Stimulated activated CD8-positive, alpha-beta memory T cell treated with anti-CD3 and anti-CD28 coated beads, Interleukin-2, amount 100 ng/mL, for 1 hour (primary cell): ENCODE measurements at places on chromosomes 2 and 18.

GRCh38 chr2:201806442-201807170 lies at the start of gene CDK15:
Gene CDK15, plus strand, starts transcription at chr2:201806537. Its CDS starts 128 bp downstream, at chr2:201806665.
- DNase-seq, result no peak

- no peak for DNase-seq
Observed at GRCh38 chr2:100771125-100771524, 48.8 kb upstream of the NPAS2 start.

- no peak for DNase-seq
Observed at GRCh38 chr18:62578980-62579511, 56.2 kb downstream of the ZCCHC2 start.

DNA sequence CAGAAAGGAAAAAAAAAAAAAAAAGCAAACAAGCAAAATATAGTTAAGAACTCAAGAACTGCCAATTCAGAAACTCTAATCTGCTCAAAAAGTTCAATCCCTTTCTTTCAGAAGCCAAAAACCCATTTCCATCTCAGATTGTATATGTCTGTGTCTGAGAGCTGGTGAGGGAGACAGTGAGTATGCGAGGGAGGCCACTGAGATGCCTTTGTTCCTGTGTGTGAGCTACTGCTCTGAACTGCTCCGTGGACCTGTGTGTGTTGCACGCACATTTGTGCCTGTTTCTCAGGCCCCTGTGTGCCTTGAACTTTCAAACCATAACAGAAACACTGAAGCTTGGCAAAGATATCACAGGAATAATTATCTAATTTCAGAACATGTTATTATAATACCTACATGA lies 2.5 kb upstream of the PKDCC start:
- no peak for DNase-seq

- no peak for DNase-seq
Observed at GRCh38 chr2:98376301-98376910, 30.1 kb downstream of the CNGA3 start.

- no peak for DNase-seq
Observed at GRCh38 chr2:145623136-145623535, 1103.2 kb upstream of the ZEB2 start.

DNA sequence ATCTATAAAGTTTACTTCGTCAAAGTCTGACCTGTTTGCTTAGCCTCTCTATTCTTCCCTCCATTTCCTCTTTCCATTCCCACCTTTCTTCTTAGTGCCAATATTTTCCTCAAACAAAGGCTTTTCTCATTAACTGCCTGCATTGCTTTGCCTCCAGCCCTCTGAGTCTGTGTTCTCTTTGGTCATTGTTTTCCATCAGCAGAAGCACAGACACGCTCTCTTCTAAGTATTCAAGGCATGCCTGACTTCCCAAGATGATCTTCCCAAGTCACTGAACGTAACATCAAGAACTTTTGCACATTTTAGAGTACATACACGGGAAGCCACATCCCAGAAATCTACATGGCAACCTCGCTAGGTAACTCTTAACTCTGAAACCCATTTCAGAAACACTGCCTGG lies 32.6 kb upstream of the ANXA4 start:
- DNase-seq, result no peak

DNA sequence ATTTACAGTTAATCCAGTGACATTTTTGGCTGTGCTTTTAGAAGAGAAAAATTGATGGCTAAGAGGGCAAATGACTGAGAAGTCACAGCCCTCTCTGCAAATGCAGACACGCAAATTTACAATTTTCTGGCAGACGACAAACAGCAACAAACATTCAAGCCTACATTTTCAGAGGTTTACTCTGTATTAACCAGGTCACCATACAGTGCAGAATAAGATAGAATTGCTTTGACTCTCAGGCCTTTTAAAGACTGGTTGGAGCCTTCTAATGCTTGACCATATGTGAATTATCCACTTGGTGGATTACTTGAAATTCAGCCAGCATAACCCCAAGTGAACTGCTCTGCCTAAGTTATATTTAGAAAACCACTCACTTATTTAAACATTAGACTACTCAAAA lies 280.9 kb upstream of the STON1 start:
- no peak for DNase-seq

DNA sequence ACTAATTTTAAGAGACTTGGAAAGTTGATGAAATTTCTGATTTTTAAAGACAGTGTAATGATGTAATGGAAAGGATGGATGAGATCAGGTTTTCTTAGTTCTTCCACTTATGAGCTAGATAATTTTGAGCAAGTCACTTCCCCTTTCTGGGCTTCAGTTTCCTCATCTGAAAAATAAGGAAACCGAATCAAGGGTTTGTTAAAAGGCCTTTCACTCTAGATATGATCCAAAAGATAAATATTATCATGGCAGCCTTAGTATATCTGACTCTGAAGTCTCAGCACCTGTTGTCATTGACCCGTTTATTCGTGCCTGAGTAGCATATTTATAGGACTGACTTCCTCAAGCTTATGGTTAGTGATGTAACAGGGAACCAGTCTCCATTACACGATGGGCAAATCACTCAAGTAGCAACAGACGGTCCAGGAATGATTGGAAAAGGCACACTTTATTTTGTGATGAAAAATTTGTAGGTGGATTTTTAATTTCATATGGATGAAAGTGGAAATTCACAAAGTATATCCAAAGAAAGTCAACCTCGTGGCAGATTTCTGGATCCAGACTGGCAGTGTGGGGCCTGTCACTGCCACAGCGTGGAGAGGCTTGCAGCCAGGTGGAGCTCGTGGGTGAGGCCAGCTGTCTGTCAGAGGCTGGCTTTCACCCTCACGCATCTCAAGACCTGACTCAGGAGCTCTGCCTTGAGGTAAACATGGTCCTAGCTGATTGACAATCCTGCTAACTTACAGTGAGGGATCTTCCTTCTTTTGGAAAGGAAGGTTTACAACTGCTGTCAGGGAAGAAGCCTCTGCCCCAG lies 137.9 kb upstream of the CXCR4 start:
- DNase-seq, result no peak

- no peak for DNase-seq
Observed at GRCh38 chr18:79746730-79747129, 51.0 kb upstream of the KCNG2 start.

GRCh38 chr2:12222554-12222953 lies 476.1 kb downstream of the LPIN1 start:
- no peak for DNase-seq

DNA sequence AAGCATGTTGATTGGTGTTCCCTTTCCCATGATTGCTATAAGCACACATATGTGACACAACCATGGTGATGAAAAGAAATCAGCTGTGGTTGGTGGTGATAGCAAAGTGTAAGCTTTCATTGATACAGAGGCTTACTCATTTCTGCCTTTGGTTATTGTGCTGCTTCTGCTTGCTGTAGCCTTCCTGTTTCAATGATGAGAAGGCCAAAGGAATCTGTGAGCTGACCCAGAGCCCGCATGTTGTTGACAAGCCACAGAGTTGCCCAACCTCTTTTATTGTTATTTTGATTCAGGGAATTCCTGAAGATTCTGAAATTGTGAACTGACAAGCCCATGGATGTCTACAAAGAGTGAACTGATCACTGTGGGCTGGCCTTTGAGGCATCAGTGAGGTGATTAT lies 164.4 kb downstream of the TMEFF2 start:
- DNase-seq, result no peak

DNA sequence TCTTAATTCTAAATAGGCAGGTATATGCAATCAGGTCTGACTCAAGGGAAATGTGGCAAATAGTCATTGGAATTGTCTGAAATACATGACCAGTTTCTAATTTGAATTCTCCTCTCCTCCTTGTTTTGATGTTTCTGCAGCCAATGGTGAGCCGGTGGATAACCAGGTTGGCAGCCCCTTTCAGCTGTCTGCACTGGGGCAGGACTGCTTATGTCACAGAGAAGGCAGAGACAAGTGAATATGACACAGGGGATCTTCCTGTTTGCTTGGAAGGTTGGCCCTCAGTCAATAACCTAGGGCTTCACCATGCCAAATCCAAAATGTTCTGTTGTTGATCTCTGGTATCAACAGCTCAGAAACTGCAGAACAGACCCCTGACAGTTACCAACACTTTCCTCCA lies 12.1 kb downstream of the MYT1L start:
- DNase-seq, result no peak

GRCh38 chr18:35862119-35862640 lies 110.3 kb upstream of the RMP24 start:
- no peak for DNase-seq

DNA sequence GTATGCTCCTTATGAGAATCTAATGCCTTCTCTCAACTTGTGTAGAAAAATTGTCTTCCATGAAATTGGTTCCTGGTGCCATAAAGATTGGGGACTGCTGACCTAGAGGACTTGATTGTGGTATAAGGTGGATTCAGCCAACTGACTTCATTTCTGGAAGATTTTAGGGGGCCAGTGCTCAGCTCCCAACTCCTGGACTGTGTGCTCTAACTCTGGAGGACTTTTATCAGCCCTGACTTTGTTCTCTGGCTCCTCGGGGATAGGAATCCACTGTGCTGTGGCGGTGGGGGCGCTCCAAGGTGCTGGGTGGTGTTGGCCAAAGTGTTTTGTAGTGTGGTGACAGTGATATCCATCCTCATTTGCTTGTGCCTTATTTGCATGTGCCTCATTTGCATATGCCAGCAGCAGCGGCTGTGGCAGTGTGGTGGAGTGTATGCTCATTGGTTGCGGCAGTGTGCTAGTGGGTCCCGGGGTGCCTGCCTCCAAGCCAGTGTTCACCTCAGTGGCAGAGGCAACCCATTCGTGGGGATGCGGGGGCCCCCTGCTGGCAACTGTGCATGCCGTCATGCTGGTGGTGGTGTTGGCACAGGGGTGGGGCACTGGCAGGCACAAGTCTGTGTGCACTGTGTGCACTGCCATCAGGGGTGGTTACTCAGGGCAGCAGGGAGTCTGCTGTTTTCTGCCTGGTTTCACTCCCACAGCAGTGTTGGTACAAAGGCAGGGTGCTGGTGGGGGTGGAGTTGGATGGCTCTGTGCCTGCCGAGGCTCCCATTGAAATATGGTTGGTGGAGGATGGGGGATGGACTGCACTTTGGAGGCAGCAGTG lies 19.6 kb downstream of the EHBP1 start:
- DNase-seq, result no peak

DNA sequence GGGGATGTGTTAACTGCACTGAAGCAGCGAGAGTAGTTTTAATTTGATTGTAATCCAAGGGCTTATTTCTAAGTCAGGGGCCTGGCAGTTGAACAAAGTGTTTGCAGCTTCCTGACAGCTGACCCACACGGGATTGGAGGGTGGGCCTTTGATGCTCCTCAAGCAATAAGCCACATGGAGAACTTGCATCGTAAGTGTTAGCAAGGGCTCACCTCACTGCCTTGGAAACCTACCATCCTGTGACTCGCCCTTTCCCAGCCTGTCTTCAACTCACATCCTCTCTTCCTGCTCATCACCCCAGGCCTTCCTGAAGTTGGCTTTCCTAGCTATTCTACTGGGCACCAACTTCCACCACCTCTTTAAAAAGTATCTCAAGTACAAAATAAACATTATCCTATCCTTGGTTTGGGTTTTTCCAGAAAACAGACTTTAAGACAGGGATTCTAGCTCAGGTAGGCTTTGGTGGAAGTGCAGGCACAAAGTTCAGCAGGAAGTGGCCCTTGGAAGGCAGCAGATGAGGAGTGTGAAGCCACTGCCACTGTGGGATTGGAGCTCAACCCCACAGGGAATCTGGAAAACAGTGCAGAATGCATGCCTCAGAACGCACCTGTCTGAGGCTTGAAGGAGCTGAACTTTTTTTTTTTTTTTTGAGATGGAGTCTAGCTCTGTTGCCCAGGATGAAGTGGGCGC lies 31.6 kb downstream of the B3GNT2 start:
- no peak for DNase-seq

DNA sequence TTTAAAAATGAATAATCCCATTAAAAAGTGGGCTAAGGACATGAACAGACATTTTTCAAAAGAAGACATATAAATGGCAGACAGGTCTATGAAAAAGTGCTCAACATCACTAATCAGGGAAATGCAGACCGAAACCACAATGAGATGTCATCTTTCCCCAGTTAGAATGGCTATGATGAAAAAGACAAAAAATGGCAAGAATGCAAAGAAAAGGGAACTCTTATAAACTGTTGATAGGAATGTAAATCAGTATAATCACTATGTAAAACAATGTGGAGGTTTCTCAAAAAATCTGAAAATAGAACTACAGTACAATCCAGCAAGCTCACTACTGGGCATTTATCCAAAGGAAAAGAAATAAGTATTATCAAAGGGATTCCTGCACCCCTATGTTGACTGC lies 169.2 kb downstream of the METTL4 start:
- DNase-seq, result no peak

DNA sequence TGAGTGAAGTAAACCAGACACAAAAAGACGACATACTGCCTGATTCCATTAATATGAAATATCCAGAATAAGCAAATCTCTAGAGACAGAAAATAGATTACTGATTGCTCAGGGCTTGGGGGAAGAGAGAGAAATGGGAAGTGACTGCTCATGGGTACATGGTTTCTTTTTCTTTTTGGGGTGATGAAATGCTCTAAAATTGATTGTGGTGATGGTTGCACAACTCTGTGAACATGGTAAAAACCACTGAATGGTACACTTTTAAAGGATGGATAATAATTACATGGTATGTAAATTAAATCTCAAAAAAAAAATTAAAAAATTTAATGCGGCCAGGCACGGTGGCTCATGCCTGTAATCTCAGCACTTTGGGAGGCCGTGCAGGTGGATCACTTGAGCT lies 39.3 kb downstream of the RPL31 start:
- DNase-seq, result no peak

DNA sequence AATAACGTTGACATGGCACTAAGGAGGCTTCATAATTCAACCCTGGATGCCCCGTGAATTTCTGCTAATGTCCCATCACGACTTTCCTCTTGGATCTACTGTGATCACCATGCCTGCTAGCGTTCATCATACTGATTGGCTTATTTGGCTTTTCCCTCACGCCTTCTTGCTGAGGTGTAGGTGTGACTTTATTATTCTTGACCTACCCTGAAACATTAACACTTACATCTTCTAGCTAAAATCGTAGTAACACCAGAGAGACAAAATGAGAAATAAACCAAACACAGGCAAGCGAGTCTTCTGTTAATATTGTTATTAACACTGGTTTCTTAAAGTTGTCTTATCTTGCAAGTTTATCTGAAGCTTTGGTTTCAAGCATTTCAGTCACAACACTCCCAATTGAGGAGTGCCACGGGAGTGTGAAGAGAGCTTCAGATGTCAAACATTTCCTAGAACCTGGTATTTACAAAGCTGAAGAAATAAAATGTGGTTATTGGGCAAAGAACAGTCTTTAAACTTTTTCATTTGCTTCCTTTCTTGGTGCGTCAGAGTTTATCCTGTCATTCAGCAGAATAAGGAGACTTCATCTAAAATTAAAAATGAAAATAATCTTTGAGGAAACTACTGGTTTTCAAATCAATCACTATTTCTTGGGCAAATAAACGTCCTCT lies 15.4 kb upstream of the STAT1 start:
- DNase-seq, result no peak

GRCh38 chr2:241571821-241572620 lies 13.5 kb downstream of the BOK start:
- DNase-seq, result no peak

- DNase-seq, result no peak
Observed at GRCh38 chr18:59607078-59607379, 90.2 kb downstream of the CCBE1 start.

- DNase-seq, result no peak
Observed at GRCh38 chr2:191030521-191031154, 16.7 kb upstream of the STAT1 start.
